ENCODE measurements at places on chromosomes 2 and 18.
A peak's percentile ranks its signal among the peaks of the same experiment; 100 is the strongest.

DNA sequence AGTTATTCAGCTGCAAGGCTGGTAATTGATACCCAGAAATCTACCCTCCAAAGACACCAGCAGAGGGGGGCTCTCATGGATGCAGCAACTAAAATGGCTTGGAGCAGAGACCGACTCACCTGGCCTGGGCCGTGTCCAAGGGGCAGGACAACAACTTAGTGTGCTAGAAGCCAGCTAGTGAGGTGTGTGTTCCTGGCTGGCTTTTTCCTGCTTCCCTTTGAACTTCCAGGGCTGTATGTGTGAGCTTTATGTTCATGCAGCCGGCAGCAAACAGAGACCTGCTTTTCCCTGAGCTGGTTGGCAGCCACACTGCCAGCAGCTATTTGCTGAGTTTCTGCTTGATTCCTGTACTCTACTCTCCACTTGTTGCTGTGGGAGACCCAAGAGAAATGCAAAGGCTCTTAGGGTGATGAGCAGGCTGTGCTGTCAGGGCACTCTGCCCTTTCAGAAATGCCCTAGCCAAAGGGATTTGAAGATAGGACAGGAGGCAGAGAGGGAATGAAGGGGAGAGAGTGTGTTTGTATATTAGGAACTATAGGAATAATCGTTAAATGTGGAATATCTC lies 23.7 kb upstream of the GRP start:
- no peak for DNase-seq

GRCh38 chr18:12497296-12497695 lies 89.6 kb downstream of the PRELID3A start:
- no peak for DNase-seq

DNA sequence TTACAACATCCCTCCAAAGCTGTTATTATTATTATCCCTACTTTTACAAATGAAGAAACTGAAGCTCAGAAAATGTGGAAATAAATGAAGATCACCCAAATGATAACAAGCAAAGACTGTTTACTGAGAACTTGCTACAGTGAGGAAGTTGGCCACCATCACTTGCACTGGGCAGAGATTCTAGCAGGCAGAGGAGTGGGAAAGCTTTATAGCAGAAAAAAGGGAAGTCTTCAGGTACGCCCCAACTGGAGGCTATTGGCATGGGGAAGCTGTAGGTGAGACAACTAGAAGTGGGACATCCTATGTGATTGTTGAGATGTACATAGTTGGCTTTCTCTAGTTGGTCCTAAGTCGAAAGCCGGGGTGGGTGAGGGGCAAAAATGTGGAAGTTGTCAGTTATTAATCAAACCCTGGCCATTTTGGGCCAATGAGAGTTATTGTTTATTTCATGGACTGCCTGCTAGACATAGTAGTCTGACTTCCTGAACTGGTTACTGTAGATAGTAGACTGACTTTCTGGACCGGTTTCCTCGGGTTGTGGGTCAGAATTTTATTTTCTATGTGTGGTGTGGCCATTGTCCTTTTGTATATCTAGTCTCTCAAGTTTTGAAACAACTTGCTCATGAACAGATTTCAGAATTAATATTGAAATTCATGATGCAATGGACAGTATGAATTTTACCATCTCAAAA lies 40.2 kb upstream of the STAT4 start:
- no peak for DNase-seq

DNA sequence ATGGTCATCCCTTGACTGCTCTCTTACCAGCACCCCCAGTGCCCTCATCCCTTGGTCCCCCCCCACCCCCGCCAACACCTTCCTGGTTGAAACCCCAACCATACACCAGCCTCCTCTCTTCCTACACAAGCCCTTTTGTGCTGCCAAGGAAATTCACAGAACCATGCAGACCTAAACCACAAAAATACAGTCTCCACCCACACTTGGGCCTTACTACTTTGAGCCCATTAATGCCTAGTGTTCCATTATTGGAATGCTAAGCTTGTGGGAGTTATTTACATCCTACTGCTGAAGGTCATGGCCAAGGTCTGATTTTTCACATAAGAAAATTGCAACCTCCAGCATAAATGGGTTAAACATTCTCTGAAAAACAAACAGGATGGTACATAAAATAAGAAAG lies 4.1 kb upstream of the CRACDL start:
- no peak for DNase-seq

DNA sequence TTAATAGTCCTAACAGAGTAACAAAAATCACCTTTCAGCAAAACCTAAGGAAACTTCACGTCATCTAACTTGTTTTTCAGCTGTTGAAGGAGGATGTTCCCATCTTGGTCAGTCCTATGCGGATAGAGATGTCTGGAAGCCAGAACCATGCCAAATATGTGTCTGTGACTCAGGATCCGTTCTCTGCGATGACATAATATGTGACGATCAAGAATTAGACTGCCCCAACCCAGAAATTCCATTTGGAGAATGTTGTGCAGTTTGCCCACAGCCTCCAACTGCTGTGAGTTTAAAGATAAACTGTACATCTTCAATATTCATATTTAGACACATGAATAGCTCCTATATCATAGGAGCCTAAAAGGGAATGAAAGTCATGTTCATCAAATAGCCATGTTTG lies 10.5 kb downstream of the COL3A1 start:
- DNase-seq = no peak

DNA sequence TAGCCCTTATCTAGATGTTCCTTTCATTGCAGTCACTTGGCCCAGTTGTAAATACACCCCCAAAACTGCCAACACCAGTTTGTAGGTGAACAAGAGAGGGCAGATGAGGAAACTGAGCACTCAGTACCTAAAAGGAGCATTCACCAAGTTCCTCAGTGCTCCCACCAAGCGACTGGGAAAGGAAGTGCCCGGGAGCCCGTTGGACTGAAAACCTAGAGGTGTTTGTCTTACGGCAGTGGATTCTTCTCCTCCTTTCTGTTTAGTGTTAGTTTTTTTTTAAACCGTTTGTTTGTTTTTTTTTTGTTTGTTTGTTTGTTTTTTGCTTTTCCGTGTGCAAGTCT lies 43.3 kb downstream of the SOX11 start:
- no peak for DNase-seq

DNA sequence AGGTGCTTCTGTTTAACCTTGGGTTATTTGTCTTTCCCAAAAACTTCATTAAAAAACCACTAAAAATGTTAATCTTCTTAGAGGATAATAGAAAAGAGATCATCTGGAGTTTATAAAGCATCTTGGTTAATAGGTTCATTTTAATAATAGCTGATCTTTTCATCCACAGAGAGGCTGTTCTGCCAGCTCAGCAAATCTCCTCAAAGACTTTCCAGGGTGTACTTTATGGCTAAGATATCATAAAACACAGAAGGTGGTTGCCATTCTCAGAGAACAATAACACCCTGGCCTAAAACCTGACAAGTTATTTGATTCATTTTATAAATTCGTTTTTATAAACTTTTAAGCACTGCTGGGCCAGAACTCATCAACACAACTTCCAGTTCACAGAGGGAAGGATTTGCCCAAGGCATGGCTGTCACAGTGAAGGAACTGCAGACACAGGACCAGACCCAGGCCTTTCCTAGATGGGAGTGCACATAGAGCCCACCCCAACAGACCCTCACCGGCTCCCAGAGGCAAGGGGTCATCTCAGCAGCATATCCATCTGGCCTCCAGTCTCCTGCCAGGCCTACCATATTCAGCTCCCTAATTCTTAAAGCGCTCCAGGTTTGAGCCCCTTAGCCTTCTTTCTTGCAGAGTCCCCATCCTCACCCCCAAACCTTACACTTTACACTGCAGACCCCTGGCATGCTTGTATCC lies 203.4 kb upstream of the RAB6C start:
- DNase-seq = no peak

DNA sequence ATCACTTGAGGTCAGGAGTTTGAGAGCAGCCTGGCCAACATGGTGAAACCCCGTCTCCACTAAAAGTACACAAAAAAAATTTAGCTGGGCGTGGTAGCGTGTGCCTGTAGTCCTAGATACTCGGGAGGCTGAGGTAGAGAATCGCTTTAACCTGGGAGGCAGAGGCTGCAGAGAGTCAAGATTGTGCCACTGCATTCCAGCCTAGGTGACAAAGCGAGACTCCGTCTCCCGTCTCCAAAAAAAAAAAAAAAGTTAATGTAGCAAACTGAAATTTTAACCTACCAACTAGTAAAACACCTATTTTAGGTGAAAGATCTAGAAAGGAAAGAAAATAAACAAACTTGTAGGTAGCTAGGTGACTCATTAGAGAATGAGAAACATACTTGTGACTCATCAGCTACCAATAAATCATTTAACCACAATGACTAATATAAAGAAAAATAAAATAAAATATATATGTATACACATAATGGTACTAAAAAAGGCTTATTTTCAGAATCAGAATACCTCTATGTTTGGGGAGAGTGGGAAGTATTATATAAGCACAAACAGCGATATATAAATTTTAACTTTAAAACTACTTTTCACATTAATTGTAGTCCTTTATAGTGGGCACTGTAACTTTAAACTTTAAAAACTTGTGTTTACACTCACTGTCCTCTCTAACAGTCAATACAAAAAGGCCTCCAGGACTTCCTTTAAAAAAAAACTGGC lies 36.6 kb downstream of the DARS1 start:
- peak; percentile 68 for DNase-seq

DNA sequence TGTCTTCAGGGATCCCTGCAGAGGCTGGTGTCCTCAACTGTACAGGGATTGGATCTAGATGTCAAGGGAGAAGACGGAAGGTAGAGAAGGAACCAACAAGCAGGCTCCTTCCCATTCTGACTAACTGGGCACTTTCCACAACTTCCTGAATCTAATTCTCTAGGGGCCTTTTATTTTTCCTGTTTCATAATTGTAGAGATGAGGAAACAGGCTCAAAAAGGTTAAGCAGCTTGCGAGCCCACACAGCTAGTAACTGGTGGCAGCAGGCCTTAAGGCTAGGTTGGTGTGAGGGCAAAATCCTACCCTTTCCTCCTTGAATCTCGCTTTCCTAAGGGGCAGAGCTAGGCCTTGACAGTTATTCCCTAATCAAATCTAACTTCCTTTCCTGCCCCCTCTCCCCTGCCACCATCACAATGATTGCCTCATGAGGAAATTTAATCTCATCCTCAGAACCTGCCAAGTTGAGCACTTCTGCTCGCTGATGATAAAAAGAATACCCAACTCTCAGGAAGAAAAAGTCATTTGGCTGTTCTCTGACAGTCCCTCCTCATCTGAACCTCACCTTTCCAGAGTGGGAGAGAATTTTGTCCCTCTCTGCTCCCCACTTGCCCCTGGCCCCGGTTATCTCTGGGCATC lies 35.7 kb upstream of the POLE4 start:
- DNase-seq = no peak

GRCh38 chr2:152759290-152760072 lies 41.1 kb downstream of the ARL6IP6 start:
- no peak for DNase-seq

GRCh38 chr2:121235542-121235941 lies 49.5 kb downstream of the TFCP2L1 start:
- DNase-seq = no peak

DNA sequence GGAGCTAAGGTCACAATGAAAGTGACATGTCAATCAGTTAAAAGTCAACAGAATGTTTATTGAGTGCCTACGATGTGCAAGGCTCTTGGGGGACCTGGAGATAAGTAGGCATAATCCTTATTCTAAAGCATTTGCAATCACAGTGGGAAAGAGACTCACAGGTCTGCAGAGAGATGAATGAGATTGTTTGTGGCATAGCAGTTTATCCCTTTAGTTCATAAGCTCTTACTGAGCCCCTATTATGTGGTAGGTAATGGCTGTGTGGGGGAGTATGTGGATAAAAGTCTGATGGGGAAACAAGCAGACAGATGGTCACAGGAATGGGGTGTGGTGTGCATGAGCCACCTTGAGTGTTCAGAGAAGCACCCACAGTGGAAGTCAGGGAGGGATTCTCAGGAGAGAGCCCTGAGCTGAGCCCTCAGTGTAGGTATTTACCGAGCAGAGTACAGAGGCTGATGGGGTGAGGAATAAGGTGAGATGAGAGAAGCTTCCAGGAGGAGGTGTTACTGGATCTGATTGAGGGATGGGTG lies 48.1 kb downstream of the EMILIN2 start:
- no peak for DNase-seq

DNA sequence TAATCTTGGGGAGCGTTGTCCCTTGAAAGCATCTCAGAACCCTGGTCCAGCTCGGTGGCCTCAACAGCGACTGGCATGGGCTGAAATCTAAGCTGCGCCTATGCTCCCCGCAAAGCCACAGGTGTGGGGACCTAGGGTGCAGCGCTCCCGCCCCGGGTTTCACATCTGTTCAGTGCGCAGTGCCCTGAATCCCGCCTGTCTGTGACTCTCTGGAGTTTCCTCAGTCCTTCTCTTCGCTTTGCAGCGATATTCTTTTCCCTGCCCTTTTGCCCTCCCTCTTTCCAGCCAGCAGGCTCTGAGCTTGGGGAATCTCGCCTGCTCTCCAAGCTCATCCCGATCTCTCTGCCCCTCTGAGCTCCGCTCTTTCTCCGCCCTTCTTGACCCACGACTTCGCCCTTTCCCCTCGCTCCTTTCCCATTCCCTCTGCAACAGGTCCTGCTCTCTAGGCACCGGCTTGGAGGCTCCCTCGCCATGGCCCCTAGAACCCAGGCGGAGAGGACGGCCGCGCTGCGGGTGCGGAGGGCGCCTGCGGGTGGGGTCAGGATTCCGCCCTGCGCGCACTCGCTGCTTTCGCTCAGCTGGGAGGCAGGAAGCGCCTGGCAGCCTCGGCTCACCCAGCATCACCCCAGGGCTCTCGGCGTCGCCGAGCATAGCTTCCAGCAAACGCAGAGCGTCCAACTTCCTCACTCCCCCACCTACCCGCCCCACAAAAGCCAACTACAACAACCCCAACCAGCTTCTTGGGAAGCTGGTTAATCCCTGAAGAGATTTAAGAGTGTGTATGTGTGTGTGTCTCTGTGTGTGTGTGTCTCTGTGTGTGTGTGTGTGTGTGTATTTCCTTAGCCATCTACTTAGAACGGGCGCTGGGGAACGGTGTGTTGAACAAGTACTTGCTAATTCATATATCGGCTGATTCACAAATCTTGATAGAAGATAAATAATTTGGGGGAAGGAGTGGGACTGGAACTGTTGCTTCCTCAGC lies 1.1 kb downstream of the GRP start:
- DNase-seq = no peak

DNA sequence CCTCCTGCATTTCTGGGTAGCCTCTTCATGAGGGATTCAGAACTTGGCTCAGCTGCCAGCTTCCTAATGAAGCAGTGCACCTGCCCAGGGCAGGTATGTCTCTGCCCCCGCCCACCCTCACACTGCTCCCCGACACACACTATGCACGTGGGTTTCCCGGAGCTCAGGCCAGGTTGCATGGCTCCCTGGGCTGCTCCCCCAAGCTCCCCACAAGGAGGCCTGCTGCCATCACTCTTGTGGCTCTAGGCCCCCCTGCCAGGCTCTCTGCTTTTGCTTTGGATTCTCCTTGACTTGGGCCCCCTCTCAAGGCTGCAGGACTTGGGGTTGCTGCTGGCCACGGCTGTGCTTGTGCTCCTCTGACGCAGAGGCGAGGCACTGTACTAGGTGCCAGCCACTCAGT lies 43.6 kb downstream of the ADD2 start:
- no peak for DNase-seq

DNA sequence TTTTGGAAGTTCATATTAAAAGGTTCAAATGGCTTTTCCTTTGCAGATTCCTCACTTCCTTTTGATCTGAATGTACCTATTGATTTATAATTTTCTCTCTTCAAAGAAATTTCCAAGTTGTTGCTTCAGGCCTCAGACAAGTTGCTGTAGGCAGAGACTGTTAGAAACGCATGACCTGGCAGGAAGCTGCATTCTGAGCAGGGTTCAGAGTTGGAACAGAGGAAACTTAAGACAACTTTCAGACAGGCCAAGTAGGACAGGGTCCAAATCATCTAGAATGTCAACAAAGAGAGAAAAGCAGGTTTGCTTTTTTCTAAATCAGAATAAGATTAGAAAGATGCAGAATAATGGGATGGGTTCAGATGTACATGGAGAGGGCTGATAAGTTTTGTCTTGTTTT lies 416.3 kb downstream of the LRP1B start:
- DNase-seq = no peak
